Left ventricle myocardium inferior (tissue), 1 donor: ENCODE measurements at places on chromosomes 4 and X.

DNA sequence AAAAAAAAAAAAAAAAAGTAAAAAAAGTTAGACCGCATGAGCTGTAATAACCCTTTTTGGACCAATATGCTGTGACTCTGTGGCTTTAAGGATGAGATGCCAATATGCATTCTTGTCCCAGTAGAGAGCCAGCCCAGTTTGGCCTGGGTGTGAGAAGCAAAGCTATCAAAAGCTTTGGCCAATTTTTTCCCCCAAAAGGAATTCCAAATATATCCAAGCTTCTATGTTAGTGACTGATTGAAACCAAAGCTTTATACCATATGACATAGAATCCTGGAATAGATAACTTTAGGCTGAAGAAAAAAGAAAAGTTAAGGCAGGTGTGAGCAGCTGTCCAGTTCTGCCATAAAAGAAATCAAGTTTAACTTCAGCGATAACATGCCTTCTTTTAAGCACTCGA lies 30.5 kb upstream of the RBPJ start:
- no peaks in the 10 kb centered on the region for H3K36me3 ChIP-seq
- H3K4me3 ChIP-seq: no peak overlapping the region
- no peaks in the 10 kb centered on the region for H3K4me1 ChIP-seq

DNA sequence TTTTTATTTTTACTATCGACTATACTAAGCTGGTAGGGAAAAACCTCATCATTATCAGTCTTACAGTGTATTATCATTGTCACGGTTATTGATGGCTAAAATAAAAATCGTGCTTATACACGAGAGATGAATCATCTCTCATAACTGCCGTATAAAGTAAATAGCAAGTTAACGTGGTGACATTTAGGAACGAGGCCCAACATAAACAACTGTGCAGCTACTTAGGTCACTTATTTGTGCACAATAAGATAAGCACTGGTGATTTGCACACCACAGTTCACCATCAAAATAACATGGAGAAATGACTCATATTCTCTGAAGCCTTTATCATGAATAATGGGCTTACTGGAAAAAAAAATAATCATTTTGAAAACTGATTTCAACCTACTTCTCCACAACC lies 482.0 kb upstream of the TENM3 start:
- no peaks in the 10 kb centered on the region for H3K36me3 ChIP-seq
- H3K4me1 ChIP-seq: no peaks in the 10 kb centered on the region
- DNase-seq: no peak

DNA sequence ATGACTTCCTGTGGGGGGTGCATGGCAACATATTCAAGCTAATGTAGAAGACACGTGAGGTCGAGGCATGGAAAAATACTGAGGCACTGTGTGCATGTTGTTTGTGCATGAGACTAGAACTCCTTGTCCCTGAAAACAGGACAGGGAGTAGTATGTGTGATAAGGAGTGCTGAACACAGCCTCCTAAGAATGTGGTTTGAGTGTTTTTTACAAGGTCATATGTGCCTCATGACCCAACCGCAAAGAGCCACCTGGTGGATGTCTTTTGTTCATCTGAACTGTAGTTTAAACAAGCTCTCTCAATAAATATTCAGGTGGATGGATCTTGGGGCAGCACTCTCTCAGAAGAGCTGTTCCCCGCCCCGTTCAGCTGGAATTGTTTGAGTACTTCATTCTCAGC lies 226.6 kb downstream of the NLGN4X start:
- H3K4me3 ChIP-seq: no peak overlapping the region
- peak overlapping the region; percentile 68 for H3K27ac ChIP-seq
- no peaks in the 10 kb centered on the region for H3K27me3 ChIP-seq
- H3K36me3 ChIP-seq: no peaks in the 10 kb centered on the region

- H3K4me1 ChIP-seq: peaks cover 13% of the 10 kb centered on the region
- no peak overlapping the region for H3K4me3 ChIP-seq
- no peaks in the 10 kb centered on the region for H3K36me3 ChIP-seq
- H3K27me3 ChIP-seq: no peaks in the 10 kb centered on the region
- H3K27ac ChIP-seq: peak overlapping the region; percentile 19
- no peak for DNase-seq
Measured at GRCh38 chrX:10507181-10507580, 113.2 kb downstream of the MID1 start.

GRCh38 chr4:184514121-184514988 lies 40.0 kb upstream of the IRF2 start:
- no peaks in the 10 kb centered on the region for H3K36me3 ChIP-seq
- H3K27ac ChIP-seq: peak overlapping the region; percentile 31
- no peaks in the 10 kb centered on the region for H3K27me3 ChIP-seq
- DNase-seq: peak; percentile 46
- no peak overlapping the region for H3K4me3 ChIP-seq
- peaks cover 11% of the 10 kb centered on the region for H3K4me1 ChIP-seq

GRCh38 chr4:20356565-20356964 lies 104.9 kb downstream of the SLIT2 start:
- DNase-seq: no peak
- H3K27me3 ChIP-seq: no peaks in the 10 kb centered on the region
- H3K27ac ChIP-seq: no peak overlapping the region
- H3K36me3 ChIP-seq: no peaks in the 10 kb centered on the region
- no peak overlapping the region for H3K4me3 ChIP-seq

- H3K27me3 ChIP-seq: no peaks in the 10 kb centered on the region
- peak overlapping the region; percentile 82 for H3K27ac ChIP-seq
- H3K4me1 ChIP-seq: peaks cover 97% of the 10 kb centered on the region
Measured at GRCh38 chr4:2852481-2852921, 8.9 kb downstream of the ADD1 start.

- H3K27ac ChIP-seq: peak overlapping the region; percentile 64
- H3K27me3 ChIP-seq: no peaks in the 10 kb centered on the region
- H3K36me3 ChIP-seq: no peaks in the 10 kb centered on the region
Measured at GRCh38 chr4:99361899-99362275, 9.3 kb upstream of the ADH1C start.

GRCh38 chrX:117996408-117996807 lies 120.2 kb downstream of the KLHL13 start:
- H3K4me3 ChIP-seq: no peak overlapping the region
- H3K4me1 ChIP-seq: no peaks in the 10 kb centered on the region
- DNase-seq: no peak
- no peak overlapping the region for H3K27ac ChIP-seq
